ENCODE measurements at places on chromosomes 3 and 15. TPM values are rescaled to one million over a fixed set of nuclear protein-coding genes. Genes with fewer than 3 reads are reported as not detected.

DNA sequence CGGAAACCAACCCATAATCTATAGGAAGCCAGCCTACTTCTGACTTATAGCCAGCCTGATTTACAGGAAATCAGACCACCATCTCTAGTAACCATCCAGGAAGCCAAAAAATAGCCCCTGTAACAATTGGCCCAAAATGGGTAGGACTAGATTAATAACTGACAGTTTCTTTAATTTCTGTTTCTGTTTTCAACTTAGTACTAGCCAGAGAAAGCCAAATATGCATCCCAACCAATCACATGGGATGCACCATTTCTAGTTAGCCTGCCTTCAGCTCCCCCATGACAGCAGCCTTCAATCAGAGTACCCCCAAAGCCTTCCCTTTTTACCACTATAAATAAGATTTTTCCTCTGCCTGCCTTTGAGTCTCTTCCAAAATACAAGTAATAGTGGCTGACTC is 239.1 kb upstream of the GADL1 start:
- H3K4me3 ChIP-seq: no peak overlapping the region
- peaks cover 5% of the 10 kb centered on the region for H3K4me1 ChIP-seq
- DNase-seq: no peak
- H3K27ac ChIP-seq: no peak overlapping the region
- H3K27me3 ChIP-seq: no peaks in the 10 kb centered on the region
- no peaks in the 10 kb centered on the region for H3K36me3 ChIP-seq

DNA sequence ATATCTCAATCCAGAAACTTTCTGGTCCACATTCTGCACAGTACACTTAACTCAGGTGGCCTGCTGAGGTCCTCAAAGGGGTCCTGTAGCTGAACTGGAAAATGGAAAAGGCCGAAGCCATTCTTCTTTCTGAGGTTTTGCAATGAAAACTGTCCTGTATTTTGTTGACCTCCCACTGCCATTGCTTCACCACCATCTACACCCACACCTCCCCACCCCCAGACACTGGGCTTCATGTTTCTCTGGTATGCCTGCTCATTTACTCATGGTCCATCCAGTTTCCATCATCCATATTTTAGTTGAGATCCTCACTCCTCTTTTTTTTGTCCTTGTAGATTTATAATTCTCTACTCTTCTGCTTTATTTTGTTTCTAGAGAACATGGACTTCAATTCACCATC is 115.7 kb upstream of the SLC24A5 start:
- no peaks in the 10 kb centered on the region for H3K27me3 ChIP-seq
- no peaks in the 10 kb centered on the region for H3K36me3 ChIP-seq
- no peak overlapping the region for H3K4me3 ChIP-seq
- no peak overlapping the region for H3K27ac ChIP-seq
- DNase-seq: no peak

DNA sequence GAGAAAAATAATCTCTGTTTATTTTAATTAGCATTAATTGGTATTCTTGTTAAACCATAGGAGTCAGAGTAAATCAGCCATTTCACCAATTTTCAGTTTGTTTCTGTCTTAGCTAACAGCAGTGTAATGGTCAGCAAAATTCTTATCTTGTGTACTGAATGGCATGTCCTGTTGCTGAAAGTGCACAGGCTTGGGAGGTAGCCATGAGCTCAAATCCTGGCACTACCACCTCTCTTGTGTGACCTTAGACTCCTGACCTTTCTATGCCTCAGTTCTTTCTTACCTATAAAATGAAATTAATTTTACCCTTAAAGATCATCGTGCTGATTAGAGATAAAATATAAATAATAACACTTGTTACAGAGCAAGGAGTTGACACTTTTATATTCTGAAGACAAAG is 35.8 kb downstream of the MLH1 start:
- no peak for DNase-seq
- H3K27ac ChIP-seq: no peak overlapping the region
- H3K4me1 ChIP-seq: no peaks in the 10 kb centered on the region
- peaks cover 26% of the 10 kb centered on the region for H3K36me3 ChIP-seq
- H3K4me3 ChIP-seq: no peak overlapping the region
- no peaks in the 10 kb centered on the region for H3K27me3 ChIP-seq

- no peaks in the 10 kb centered on the region for H3K27me3 ChIP-seq
Measured at GRCh38 chr3:138148503-138148902, 16.3 kb upstream of the A4GNT start.

Gene DLL4
- 0.11 TPM for total RNA-seq
